ENCODE measurements at places on chromosomes 16 and 17.

- DNase-seq, result no peak
These were observed 57.7 kb downstream of the SRL start for GRCh38 chr16:4184038-4184702.

- DNase-seq, result no peak
These were observed 297.4 kb downstream of the CNTNAP4 start for GRCh38 chr16:76574651-76575050.

- no peak for DNase-seq
These were observed 113.0 kb upstream of the PLCG2 start for GRCh38 chr16:81666113-81666512.

- no peak for DNase-seq
These were observed 21.1 kb downstream of the NGFR start for GRCh38 chr17:49516180-49516579.

DNA sequence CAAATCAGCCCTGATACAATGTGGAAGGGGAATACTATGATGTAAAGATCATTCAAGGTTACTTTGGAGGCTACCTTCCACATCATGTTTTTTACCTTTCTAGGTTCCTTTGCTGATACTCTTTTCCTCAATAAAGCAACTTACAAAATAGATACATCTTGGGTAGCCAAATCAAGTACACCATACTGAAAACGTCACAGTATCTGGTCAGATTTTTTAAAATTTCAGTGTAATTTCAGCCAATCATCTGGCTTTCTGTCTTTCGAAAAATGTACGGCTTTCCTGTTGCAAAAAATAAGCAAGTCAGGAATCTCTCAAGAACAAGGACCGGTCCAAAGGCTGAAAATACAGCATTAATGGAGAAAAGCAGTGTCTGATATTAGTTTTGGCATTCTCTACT is 15.6 kb upstream of the MED13 start:
- no peak for DNase-seq

DNA sequence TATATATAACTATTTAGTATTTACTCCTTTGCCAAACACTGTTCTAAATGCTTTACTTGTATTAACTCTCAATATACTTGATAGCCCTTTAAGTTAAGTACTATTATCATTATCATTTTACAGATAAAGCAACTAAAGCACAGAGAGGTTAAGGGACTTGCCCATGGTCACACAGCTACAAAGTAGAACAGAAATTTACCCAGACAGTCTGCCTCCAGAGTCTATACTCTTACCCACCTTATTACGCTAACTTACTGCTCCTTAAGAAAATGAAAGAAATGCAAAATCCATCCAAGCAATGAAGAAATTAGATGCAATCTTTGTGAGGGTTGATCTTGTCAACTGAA is 25.4 kb upstream of the B4GALNT2 start:
- no peak for DNase-seq

GRCh38 chr17:17361867-17362539 is 58.8 kb downstream of the NT5M start:
- DNase-seq, result no peak

GRCh38 chr16:84252184-84252583 is 12.4 kb upstream of the KCNG4 start:
- DNase-seq, result no peak

GRCh38 chr16:46607529-46607928 is 13.7 kb downstream of the SHCBP1 start:
- no peak for DNase-seq

- DNase-seq, result no peak
These were observed 434.7 kb upstream of the RBFOX1 start for GRCh38 chr16:6897876-6898485.

Measured in activated naive CD4-positive, alpha-beta T cell treated with anti-CD3 and anti-CD28 coated beads, Interleukin-2, amount 10 ng/mL, durations not matched to agents 7 days and 5 days (primary cell).